Right lobe of liver (tissue), 6 donors: ENCODE measurements at places on chromosomes 2 and 18. TPM values are rescaled to one million over a fixed set of nuclear protein-coding genes. Genes with fewer than 3 reads are reported as not detected.

The LRRTM4 gene
- 0.10 TPM for total RNA-seq

The MYOM1 gene
- total RNA-seq = 3.1 TPM

The BOK gene
- 79.2 TPM for total RNA-seq

The GCKR gene
- total RNA-seq = 100 TPM

The DSG1 gene
- total RNA-seq = 0.29 TPM

The LIPG gene
- total RNA-seq = 36.3 TPM

The C2orf78 gene
- total RNA-seq = not detected

The RUFY4 gene
- total RNA-seq = not detected

The MAP3K19 gene
- total RNA-seq = not detected

The CDK15 gene
- not detected for total RNA-seq

The SF3B1 gene
- 74.6 TPM for total RNA-seq

GRCh38 chr2:101327863-101328394, 19.4 kb upstream of the RNF149 start:
- peak overlapping the region; percentile 32 for H3K27ac ChIP-seq
- DNase-seq = no peak
- H3K36me3 ChIP-seq = no peaks in the 10 kb centered on the region
- no peaks in the 10 kb centered on the region for H3K27me3 ChIP-seq
- no peaks in the 10 kb centered on the region for H3K4me1 ChIP-seq

- H3K36me3 ChIP-seq = no peaks in the 10 kb centered on the region
- H3K27me3 ChIP-seq = no peaks in the 10 kb centered on the region
- H3K27ac ChIP-seq = peak overlapping the region; percentile 67
- H3K4me1 ChIP-seq = peaks cover 55% of the 10 kb centered on the region
- DNase-seq = no peak
Observed at GRCh38 chr18:64275593-64276300, 126.9 kb upstream of the LINC00305 start.

- no peaks in the 10 kb centered on the region for H3K36me3 ChIP-seq
- no peaks in the 10 kb centered on the region for H3K27me3 ChIP-seq
- no peak overlapping the region for H3K4me3 ChIP-seq
Observed at GRCh38 chr2:64847930-64848329, 141.3 kb upstream of the SLC1A4 start.

DNA sequence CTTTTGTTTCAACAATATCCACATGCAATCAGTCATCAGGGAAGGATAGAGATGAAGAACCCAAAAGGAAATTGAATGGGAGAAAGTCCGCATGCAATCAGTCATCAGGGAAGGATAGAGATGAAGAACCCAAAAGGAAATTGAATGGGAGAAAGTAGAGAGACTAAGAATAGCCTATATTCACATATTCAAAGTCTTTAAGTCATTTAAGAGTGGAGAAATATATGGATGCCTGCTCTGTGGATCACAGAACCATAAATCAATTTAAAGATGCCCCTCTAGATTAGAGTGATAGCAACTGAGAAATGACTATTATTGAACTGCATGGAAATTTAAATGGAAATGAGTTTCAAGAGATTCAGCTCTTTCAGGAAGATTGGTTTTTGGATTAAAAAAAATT, 90.0 kb upstream of the LPIN2 start:
- peaks cover 10% of the 10 kb centered on the region for H3K36me3 ChIP-seq
- H3K4me3 ChIP-seq = no peak overlapping the region
- H3K27me3 ChIP-seq = no peaks in the 10 kb centered on the region
- H3K4me1 ChIP-seq = no peaks in the 10 kb centered on the region
- H3K27ac ChIP-seq = no peak overlapping the region
- DNase-seq = no peak

GRCh38 chr18:40606996-40607395, 1348.0 kb upstream of the PIK3C3 start:
- no peak overlapping the region for H3K27ac ChIP-seq
- no peaks in the 10 kb centered on the region for H3K27me3 ChIP-seq
- no peaks in the 10 kb centered on the region for H3K4me1 ChIP-seq
- H3K4me3 ChIP-seq = no peak overlapping the region

DNA sequence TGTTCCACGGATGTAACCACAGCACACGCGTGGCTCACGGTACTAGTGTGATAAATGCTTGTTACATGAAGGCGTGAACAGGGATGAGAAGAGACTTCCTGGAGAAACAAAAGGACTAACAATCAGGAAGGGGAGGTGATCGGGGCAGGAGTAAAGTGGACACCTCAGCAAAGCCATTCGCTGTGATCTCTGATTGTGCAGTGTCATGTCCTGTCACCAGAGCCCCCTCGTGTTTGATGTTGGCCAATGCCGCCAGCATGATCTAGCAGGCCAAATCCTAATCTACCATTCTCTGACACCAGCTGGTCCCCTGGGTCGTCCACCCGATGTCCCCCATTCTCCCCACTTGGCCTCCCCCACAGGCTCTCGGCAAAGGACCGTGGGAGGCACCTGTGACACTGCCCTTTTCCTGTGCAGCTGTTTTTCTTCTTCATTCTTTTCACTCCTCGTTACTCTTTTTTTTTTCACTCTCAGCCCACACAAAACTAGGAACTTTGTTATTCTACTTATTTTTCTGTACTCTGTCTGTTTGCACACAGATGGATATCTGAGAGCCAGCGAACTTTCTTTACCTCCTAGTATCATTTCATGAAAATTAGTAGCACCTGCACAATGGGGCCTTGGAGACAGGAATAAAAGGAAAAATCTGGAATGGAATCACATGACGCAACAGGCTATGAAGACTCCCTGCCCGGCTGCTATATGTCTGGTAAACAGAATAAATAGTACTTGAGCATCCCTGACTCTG, 146.8 kb downstream of the TGIF1 start:
- peak overlapping the region; percentile 96 for H3K27ac ChIP-seq
- no peak overlapping the region for H3K4me3 ChIP-seq
- no peaks in the 10 kb centered on the region for H3K27me3 ChIP-seq

- DNase-seq = no peak
- H3K27ac ChIP-seq = no peak overlapping the region
- H3K27me3 ChIP-seq = no peaks in the 10 kb centered on the region
- no peaks in the 10 kb centered on the region for H3K36me3 ChIP-seq
- no peak overlapping the region for H3K4me3 ChIP-seq
Observed at GRCh38 chr2:218354850-218355443, 1.7 kb upstream of the CATIP start.

DNA sequence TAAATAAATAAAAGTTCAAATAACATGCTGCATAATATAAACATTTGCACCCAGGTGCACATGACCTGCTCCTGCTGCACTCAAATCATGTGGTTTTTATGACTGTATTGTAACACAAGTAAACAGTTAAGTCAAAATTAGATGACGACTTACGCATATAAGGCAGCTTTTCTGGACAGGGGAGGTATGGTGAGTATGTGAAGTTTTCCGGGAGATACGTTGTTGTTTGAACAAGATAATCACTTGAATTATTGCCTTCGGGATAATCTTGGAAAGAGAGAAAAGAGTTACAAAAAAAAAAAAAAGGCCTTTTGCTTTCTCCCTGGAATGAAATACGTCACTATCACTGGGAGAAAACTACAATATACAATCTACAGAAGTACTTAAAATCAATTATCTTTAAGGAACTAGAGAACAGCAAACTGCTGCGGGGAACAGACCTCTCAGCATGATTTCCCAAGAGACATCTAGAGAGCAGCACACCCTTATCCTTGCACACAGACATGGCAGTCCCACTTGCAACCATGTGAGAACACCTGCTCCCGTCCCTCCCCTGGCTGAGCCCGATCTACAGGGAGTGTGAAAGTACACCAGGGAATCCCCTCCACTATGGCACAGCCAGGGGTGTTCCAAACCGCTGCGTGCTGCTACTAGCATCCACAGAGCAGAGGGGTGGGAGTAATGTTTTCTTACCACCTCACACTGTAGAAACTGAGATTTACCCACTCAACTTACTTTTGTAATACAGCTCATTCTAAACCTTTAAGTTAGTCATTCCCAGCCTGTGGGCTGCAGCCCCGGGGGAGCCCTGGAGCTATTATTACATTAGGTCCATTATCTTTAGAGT, 26.3 kb downstream of the B4GALT6 start:
- no peak overlapping the region for H3K27ac ChIP-seq
- no peaks in the 10 kb centered on the region for H3K27me3 ChIP-seq
- no peak overlapping the region for H3K4me3 ChIP-seq

- no peaks in the 10 kb centered on the region for H3K4me1 ChIP-seq
- H3K36me3 ChIP-seq = no peaks in the 10 kb centered on the region
- H3K27me3 ChIP-seq = no peaks in the 10 kb centered on the region
Observed at GRCh38 chr2:120118018-120118417, 105.1 kb downstream of the EPB41L5 start.

GRCh38 chr2:132824716-132825115, 154.7 kb upstream of the LYPD1 start:
- no peaks in the 10 kb centered on the region for H3K27me3 ChIP-seq
- no peak overlapping the region for H3K4me3 ChIP-seq
- H3K27ac ChIP-seq = no peak overlapping the region
- DNase-seq = no peak
- no peaks in the 10 kb centered on the region for H3K4me1 ChIP-seq

DNA sequence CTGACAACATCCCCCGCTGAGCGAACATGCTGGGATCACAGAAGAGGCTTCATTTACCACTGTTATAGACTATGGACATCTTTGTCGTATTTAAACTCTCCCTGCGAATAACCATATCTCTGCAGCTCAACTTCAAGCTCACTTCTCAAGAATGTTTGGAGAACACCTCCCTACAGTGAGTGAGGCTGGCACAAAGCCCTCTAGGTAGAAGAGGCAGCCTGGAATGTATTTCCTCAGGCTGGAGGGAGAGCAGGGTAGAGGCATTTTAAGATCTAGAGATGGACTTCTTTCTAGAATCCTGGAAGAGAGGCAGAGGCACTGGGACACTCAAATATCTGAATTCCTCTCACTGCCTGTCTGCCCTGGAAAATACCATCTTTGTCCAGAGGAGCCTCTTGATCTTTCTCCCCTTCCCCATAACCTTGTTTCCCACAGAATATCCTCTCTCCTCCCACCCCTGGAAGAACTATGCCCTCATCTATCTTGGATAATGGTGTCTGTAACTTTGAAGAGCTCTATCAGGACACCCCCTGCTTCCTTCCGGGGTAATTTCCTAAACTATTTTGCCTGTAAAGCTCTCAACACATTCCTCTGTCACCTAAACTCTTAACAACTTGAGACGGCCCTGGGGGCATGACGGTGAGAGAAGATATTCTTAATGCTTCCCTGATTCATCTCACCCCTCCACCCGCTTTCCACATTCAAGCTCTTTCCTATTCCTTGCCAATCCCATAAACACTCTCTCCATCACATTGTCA, 2.4 kb upstream of the ANTXR1 start:
- H3K27me3 ChIP-seq = no peaks in the 10 kb centered on the region
- peaks cover 7% of the 10 kb centered on the region for H3K4me1 ChIP-seq
- no peak for DNase-seq
- H3K4me3 ChIP-seq = no peak overlapping the region

DNA sequence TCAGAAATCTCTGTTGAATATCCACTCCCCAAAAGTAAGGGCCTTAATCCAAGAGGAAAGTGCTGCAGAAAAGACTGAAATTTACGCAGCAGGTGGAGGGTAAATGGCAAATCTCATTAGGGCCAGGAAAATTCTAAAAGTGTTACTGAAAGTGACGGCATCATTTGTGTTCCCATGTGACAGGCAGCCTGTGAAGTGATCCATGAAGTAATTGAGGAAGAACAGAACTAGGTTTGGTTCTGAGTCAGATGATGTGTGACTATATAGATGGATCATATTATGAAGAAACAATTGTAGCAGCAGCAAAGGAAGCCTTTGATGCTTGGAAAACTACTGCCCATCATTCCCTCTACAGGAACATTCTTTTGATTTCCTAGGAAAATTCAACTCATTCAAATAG, 401.2 kb downstream of the TGIF1 start:
- DNase-seq = no peak
- H3K36me3 ChIP-seq = no peaks in the 10 kb centered on the region
- no peaks in the 10 kb centered on the region for H3K4me1 ChIP-seq
- H3K27me3 ChIP-seq = no peaks in the 10 kb centered on the region

DNA sequence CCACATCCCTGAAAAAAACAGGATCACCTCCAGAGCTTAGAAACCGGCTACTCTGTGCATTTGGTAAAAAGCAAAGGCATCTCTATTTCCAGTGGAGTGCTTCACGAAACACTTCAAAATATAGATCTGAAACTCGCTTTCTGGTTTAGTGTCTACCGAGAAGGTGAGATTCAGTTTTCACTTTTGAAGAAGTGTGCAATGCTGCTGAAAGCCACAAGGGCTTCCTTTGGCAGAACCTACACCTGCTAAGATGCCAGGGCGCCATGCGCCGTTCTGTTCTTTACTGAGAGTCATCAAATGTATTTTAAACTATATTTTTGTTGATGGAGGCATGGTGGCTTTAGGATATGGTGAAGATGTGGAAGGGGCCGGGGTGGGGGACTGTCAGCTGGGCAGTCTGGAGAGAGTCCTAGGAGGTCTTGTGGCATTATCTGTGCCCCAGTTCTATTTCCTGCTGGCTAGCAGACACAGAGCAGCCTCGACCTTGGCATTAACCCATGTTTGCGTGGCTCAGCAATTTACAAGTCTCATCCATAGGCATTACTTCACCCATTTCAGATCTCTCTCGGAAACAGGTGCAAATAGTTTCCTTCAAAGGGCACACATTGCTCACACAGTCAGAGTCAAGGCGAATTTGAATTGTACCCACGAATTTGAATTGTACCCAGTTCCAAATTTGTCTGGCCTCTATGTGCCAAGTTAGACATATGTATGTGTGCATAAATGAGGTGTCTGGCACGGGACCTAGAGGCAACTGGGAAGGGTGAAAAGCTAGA, 46.7 kb upstream of the KCNF1 start:
- no peaks in the 10 kb centered on the region for H3K36me3 ChIP-seq
- H3K4me1 ChIP-seq = no peaks in the 10 kb centered on the region
- no peak for DNase-seq
- no peak overlapping the region for H3K27ac ChIP-seq

- no peak overlapping the region for H3K27ac ChIP-seq
- no peaks in the 10 kb centered on the region for H3K27me3 ChIP-seq
Observed at GRCh38 chr2:149507974-149508373, 79.6 kb downstream of the MMADHC start.

GRCh38 chr2:196101325-196101991, 32.8 kb upstream of the DNAH7 start:
- no peak overlapping the region for H3K27ac ChIP-seq
- no peak overlapping the region for H3K4me3 ChIP-seq
- H3K4me1 ChIP-seq = no peaks in the 10 kb centered on the region
- no peak for DNase-seq

- H3K27ac ChIP-seq = no peak overlapping the region
- H3K27me3 ChIP-seq = no peaks in the 10 kb centered on the region
- no peak overlapping the region for H3K4me3 ChIP-seq
- H3K36me3 ChIP-seq = no peaks in the 10 kb centered on the region
Observed at GRCh38 chr2:200330351-200331060, 24.0 kb downstream of the SPATS2L start.

- no peak overlapping the region for H3K4me3 ChIP-seq
- no peaks in the 10 kb centered on the region for H3K27me3 ChIP-seq
- H3K27ac ChIP-seq = no peak overlapping the region
- H3K4me1 ChIP-seq = no peaks in the 10 kb centered on the region
- no peaks in the 10 kb centered on the region for H3K36me3 ChIP-seq
- no peak for DNase-seq
Observed at GRCh38 chr2:9222893-9223287, 16.3 kb downstream of the ASAP2 start.

GRCh38 chr2:69509750-69510140, 72.5 kb upstream of the NFU1 start:
- H3K36me3 ChIP-seq = no peaks in the 10 kb centered on the region
- DNase-seq = no peak
- no peak overlapping the region for H3K4me3 ChIP-seq

GRCh38 chr2:47193607-47194006, 38.5 kb upstream of the STPG4 start:
- H3K27ac ChIP-seq = no peak overlapping the region
- DNase-seq = no peak
- H3K4me3 ChIP-seq = no peak overlapping the region
- no peaks in the 10 kb centered on the region for H3K27me3 ChIP-seq
- H3K36me3 ChIP-seq = no peaks in the 10 kb centered on the region

GRCh38 chr2:133413863-133414262, 154.4 kb downstream of the NCKAP5 start:
- no peaks in the 10 kb centered on the region for H3K27me3 ChIP-seq
- H3K4me1 ChIP-seq = peaks cover 11% of the 10 kb centered on the region
- H3K27ac ChIP-seq = no peak overlapping the region
- no peak overlapping the region for H3K4me3 ChIP-seq
